ENCODE measurements at places on chromosomes 1 and 21.
A peak's percentile ranks its signal among the peaks of the same experiment; 100 is the strongest.

DNA sequence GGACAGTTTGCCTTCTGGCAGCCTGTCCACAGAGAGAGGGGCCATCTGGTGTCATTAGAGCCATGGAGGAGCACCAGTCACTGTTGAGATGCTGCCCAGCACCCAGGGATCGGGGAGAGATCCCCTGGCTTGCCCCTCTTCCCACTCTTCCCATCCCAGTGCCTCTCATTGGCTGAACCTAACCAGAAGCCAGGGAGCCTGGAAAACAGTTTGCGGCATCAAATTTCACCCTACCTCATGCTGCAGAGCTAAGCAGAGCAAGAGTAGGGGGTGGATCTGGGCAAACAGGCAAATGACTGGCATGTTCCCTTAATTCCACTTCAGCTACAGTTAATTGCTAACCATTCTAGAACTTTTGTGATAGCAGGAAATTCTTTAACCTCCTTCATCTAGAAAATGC is 19.1 kb downstream of the TRAF5 start:
- peak; percentile 65 for DNase-seq

DNA sequence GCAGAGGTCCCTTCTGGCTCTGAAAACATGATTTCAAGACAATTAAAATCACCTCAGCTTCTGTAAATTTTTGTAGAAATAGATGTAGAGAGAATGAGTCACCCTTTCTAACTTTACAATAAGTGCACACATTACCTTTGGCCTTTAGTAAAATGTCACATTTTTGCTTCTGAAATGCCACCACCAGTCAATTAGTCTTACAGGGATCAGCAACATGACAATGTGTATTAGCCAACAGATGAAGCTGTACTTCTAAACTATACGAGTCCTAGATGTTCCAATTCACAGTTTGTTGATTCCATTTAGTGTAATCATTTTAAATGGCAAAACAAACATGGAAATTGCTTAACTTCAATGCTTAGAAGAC is 23.1 kb downstream of the C21orf91 start:
- DNase-seq = no peak

DNA sequence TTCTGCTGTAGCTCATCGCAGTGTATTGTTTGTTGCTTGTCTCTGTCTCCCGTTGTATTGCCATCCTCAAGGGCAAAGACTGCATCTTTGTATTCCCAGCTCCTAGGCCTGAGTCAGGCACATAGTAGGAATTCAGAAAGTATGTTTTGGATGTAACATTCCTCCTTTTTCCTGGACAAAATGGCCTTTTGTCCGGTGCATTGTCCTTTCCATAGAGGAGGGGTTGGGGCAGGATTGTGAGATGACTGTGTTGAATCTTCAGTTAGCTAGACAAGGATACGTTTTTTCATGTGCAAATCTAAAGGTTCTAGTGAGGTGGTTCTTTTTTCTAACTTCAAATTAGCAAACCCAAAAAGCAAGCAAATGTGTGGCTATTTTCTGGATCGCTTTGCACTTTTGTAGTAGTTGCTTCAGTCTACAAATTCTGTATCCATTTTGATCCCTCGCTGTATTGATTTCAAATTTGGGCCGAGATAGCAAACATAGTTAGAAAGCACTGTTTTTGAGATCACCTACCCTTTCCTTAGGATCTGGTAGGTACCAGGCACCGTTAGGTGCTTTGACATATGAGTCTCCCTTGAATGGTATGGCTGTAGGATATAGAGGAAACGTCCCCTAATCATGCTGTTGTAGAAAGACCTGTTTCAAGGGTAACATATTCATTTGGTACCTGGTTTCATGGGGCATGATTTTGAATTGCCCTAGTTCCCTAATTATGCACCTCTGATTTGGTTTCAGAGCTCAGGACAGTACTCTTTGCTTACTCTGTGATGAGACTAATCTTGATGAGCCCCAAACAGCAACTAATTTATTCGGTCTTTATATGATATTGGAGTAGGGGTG is 1.2 kb downstream of the PPP1R8 start:
- DNase-seq = no peak

DNA sequence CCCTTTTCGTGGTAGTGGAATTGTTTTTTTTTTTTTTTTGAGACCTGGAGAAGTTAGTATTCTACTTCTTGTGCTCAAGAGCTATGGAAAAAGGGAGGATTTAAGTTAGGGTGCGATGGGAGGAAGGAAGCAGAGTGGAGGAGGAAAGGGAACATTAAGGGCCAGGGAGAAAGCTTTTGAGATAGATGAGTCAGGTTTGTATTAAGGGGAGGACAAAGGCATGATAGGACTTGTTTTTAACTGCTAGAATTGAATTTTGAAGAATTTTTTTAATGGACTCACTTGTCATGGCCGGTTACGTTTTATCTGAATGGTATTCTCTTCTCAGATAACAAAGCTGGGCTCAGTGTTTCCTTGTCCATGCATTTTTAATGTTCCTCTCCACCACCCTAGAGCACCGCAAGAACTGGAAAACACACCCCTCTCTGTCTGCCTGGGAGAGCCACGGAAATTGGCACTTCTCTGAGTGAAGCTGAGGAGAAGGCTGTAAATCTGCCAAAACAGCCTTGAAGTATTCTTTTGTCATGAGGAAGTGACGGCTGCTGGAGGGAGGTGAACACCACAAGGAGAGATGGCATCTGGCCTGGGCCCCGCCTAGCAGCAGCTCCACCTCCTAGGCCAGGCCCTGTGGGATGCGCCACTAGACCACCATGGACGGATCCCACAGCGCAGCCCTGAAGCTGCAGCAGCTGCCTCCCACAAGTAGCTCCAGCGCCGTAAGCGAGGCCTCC is 3.5 kb downstream of the NIPAL3 start:
- DNase-seq = peak; percentile 84

GRCh38 chr1:201667479-201667878 is 128.6 kb downstream of the NAV1 start:
- DNase-seq = no peak

Measured in NCI-H510A treated with DMSO at 0.1 percent for 48 hours (cell line).